NCI-H2107 (cell line): ENCODE measurements at places on chromosomes 7 and 10.

DNA sequence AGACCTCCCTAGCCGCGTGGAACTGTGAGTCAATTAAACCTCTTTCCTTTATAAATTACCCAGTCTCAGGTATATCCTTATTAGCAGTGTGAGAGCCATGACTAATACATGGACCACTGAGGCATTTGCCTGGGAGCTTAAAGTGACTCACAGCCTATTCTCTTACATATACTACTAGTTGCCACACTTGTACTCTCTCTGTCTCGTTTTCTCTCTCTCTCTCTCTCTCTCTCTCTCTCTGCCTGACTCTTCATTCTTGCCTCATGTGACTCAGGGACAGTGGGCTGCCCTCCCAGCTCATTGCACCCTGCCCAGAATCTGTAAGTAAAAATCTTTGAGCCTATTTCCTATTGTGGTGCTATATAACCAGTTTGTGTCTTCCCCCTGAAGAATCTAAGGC, 238.5 kb upstream of the MAGI2 start:
- no peak for DNase-seq

GRCh38 chr7:157900011-157900410, 563.2 kb downstream of the DNAJB6 start:
- no peak for DNase-seq

DNA sequence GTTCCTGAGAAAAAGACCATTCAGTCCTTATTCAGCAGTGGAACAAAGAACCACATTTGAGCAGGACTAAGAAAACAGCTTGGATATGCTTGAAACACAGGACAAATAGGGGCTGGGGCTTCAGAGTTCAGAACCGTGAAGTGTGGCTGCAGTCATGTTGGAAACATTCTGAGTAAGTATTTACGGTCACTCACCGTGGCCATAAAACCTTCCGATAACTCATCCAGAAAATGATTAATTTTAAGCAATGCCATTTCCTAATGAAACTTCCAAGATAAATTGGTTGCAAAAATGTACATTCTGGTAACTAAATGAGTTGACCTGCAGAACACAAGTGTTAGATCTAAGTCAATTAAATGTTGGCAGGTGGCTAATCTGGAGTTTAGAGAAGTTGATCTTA, 279.2 kb downstream of the CXCL12 start:
- DNase-seq: no peak

DNA sequence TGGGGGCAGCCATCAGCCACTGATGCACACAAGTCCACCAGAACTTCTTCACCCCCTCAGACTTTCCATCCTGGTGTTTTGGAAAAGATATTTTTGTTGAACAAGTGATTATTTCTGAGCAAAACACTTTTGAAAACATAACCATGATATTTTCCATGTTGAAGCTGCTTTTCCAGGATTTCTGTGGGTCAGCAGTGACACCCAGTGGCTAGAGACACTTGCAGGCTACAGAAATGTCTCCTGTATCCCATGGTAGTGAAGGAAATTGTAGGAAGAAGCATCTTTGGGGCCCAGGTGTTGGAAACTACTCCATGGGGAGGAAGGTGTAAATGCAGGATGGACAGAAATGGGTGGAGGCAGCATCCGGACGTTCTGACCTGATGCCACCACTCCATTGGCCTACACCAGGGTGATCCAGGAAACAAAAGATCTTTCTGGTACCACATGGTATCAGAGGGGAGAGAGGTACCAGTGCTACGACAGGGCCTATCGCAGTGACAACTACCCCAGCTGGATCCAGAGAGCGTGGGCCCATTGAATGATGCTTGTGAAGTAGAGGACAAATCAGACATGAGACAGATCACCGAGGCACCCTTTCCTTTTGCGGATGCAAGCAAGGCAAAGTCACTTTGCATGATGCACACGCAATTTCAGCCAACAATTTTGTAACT, 111.7 kb upstream of the COBL start:
- peak; percentile 17 for DNase-seq

DNA sequence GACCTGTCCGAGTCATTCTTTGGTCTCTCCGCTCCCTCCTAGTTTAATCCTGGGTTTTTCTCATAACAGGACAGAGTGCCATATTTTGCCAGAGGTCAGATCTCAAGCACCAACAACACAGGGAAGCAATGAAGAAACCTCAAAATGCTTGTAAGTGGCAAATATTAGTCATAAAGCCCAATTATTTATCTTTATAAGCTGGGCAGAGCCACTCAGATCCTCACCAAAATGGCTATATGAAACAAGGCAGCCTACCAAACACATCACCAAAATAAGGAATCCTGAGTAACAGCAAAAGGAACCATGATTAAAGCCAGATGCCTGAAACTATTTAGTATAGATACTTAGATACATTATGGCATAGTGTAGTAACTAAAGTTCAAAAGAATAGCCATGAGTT, 4.7 kb downstream of the ECD start:
- no peak for DNase-seq

DNA sequence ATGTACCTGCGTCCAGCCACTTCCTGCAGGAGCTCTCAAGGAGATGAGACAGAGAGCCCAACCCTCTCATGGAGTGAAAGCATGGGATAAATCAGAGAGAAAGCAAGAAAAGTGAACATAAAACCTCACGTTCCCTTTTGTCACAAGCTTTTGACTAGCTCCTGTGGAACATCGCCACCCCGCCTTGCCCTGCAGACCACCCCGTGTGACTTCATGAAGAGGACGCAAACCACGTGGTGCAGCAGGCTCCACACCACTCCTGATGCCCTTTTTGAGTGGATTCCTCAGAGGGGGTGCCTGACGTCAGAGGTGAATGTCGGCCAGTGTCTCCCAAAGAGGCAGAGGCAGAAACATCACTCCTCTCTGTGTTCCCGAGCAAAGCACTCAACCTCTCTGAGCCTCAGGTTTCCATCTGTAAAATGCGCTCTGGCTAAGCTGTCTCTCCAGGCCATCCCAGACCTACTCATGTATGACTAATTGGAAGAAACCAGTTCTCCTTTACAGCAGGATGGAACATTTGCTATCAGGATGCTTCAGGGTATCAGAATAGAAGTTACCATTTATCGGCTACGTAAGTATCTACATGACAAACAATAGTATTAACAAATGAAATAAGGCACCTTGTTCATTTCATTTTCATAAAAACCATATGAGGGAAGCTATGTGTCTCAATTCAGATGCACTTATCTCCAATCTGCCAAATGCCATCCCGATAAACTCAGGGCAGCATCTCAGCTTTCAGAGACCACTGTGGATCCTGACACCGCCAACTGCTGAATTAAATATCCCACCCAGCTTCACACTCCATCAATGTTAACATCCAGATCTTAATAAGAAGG, 5.3 kb downstream of the ZNF488 start:
- no peak for DNase-seq

DNA sequence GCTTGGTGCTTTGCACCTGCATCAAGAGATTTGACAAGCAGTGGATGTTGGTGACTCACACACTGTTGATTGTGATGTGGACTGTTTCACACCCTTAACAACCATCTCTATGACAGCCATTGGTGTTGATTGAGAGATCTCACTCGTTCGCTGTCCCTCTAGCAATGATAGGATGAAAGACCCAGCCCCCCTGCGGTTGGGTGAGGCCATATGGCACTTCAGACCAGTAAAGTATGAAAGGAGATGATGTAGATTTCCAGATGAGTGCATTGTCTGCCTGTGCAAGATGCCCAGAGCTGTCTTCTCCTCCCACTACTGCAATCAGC, 138.7 kb upstream of the PRR15 start:
- DNase-seq: no peak

- DNase-seq: no peak
These were observed 168.3 kb downstream of the SLIT1 start for GRCh38 chr10:97017474-97017903.

DNA sequence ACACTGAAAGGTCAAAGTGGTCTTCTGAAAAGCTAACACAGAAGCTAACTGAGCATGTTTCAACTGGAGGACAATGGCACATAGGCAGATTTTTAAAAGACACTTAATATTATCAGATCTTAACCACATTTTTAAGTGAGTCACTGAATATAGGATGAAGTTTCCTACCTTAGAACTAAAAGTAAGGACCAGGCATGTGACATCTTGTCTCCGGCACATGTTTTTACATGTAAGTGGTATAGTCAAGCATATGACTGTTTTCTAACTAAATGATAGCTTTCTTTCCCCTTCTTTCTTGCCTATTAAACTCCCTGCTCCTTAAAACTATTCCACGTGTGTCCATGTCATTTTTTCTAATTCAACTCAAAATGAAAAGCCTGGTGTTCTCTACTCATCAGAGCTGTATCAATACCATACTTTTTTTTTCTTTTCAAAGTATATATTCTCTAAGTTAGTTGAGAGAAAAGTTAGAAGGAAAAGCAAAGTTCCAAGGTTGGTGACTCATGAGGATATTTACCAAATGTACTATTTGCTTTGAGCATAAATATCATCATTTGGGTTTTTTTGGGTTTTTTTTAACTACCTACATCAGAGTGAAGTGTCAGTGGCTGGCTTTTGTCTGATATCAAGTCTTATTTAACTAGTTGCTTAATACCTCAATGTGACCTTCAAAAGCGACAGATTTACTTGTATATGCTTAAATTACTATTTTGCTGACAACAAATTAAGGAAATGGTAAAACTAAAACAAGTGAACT, 127.5 kb downstream of the CRPPA start:
- DNase-seq: no peak

DNA sequence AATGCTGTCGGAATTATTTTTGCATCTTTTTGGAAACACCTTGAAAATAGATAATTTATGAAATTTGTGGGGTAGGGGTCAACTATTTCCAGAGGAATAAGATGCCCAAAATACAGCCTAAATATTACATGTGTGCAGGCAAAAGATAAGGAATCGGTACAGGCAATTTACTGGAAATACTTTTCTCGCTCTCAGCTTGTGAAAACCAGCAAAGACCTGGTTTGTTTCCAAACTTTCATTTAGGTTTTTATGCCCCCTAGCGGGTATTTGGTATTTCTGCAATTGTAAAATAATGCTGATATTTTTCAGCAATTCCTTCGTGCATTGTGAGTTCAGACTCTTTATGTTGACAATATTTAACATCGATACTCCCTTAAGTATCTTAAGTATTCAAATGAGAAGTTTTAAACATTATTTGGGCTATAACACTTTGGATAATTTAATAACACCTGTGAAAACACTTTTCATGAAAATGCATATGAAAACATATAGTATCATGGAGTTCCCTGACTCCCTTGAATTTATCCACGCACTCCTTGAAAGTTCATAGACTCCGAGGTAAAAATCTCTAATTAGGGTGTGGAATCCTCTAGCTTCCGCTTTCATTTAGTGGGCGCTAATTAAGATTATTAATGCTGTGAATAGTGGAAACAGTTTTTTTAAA, 132.4 kb downstream of the TSPAN12 start:
- DNase-seq: peak; percentile 0

DNA sequence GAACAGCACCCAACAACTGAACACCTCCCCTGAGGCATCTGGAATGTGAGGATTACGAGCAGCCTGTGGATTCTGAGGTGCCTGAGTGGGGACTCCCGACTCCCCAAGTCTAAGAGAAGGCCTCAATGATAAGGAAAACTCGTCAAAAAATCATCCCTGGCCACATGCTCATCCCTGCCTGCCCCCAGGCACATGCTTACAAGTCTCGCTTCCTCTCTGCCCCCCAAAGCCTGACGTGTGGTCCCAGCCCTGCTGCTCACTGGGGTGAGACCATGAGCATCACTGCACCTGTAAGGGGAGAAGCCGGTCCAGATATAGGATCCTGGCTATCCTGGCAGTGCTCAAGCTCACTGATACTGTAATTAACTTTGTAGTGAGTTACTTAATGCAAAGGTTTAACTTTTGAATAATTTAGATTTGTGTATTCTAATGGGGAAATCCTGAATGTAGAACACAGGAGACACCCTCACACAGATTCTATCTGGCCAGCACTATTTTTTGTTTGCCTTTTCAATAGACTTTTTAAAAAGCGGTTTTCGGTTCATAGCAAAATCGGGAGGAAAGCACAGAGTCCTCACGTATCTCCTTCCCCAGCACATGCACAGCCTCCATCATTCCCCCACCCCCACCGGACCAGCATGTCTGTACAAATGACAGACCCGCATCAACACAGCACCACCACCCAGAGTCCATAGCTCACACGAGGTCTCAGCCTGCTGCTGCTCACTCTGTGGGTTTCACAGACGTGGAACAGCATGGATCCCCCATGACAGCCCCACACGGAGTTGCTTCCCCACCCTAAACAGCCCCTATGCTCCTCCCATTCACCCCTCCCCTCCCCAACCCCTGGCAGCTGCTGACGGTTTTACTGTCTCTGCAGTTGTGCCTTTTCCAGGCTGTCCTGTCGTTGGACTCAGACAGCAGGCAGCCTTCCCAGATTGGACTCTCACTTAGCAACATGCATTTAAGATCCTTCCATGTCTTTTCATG, 167.9 kb downstream of the DIP2C start:
- no peak for DNase-seq

GRCh38 chr10:114103284-114103683, 59.6 kb downstream of the ADRB1 start:
- peak; percentile 13 for DNase-seq

DNA sequence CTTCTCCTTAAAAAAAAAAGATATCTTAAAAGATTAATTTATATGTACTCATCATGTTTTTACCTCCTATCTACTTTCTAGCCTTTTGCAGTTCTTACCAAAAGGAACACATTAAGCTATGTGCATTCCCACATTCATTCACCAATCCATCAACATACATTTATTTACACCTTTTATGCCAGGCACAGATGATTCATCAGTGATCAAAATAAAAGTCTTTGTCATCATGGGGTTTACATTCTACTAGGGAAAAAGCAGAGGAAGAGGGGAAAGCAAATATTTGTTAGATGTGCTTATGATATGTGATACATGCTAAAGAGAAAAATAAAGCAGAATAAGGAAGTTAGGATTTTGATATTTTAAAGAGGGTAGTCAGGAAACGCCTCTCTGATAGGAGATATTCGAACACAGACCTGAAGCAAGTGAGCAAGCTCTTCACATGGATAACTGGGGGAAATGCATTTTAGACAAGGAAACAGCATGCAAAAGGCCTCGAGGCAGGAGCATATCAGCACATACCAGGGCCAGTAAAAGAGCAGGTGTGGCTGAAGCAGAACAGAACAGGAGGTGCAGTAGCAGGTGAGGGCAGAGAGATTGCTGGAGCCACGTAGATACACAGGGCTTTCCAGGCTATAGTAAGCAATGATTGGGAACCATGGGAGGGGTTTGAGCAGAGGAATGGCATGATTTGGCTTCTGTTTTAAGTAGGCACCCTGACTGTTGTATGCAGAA, 67.4 kb downstream of the REEP3 start:
- no peak for DNase-seq

DNA sequence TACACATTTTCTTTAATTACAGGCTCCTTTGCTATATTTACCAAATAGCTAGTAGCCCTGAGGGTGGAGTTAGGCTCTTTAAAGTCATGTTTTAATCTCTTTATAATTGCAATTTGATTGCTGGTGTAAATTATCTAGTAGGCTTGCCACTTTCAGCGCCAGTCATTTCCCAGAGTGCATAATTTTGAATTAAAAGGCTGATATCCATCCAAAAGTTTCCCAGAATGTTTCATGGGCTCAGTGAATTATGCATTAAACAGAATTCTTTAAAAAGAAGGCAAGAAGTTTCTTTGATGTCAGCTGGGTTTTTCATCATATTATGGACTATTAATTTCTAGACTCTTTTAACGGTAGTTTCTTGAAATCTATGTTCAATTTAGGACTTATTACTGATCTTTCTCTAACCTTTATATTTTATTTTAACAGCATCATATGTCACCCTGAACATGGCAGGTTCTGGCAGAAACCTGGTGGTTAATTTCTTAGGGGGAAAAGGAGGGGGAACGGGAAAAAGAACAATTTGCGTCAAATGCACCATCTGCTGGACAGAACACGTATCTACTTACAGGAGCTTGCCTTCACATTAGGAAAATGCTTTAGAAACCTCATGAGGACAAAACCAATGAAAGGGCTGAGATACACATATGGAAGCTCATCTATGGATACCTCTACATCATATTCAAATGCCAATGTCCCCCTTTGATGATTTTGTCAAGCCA, 171.1 kb downstream of the GRM3 start:
- DNase-seq: no peak
